ENCODE measurements at places on chromosomes 1 and 21. TPM values are rescaled to one million over a fixed set of nuclear protein-coding genes. Genes with fewer than 3 reads are reported as not detected.
A peak's percentile ranks its signal among the peaks of the same experiment; 100 is the strongest.

FCRL5 gene
- total RNA-seq = 0.14 TPM

- no peak for DNase-seq
Observed at GRCh38 chr21:29145852-29146453, 15.5 kb downstream of the MAP3K7CL start.

DNA sequence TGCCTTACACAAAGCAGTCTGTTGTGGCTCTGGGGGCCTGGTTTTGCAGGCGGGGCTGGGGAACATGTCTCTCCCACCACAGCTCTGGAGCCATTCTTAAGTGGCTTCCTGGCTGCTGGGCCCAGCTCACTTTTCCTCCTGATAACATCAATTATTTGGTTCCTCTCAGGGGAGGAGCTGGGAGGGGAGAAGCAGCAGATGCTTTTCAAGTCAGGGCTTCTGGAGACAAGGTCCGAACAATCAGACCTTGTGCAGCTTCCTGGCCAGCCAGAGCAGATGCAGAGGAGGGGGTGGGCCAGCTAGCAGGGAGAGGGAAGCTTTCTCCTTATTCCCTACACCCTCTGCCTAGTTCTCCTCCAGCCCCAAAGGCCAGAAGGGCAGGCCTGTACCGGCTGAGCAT, 3.7 kb upstream of the PAQR6 start:
- no peak for DNase-seq

DNA sequence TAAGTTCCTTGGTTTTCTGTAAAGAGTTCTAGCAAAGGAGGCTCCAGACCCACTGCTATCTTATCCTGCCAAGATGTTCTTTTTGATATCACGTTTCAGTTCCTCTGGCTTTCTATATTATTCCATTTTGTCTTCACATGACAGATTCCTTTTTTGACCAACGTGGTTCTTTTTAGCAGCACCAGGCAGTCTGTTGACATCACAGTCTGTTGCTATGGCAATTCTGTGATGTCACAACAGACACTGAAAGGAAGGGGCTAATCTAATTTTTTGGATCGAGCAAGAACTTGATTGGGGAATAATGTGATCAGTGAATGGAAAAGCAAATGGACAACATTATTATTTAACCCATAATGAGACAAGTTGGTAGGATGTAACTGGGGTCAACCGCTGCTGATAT, 64.5 kb upstream of the GOLT1A start:
- DNase-seq = no peak

GRCh38 chr1:40385437-40386358, 12.2 kb downstream of the SMAP2 start:
- no peak for DNase-seq

DNA sequence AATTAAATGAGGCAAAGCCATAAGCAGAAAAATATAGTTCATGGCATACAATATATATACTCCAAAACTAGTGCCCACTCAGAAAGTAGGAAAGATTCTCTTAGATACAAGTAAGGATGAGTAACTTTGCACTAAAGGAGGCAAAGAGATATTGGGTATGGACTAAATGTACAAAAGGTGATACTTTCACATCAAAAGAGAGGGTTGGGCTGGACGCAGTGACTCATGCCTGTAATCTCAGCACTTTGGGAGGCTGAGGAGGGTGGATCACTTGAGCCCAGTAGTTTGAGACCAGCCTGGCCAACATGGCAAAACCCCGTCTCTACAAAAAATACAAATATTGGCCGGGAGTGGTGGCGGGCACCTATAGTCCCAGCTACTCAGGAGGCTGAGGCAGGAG, 6.7 kb downstream of the KYAT3 start:
- no peak for DNase-seq

GRCh38 chr1:36594023-36594422, 111.3 kb upstream of the CSF3R start:
- DNase-seq = no peak

- no peak for DNase-seq
Observed at GRCh38 chr1:3770047-3770765, 2.3 kb upstream of the SMIM1 start.

- DNase-seq = no peak
Observed at GRCh38 chr1:1796466-1796865, 18.2 kb upstream of the NADK start.

GRCh38 chr1:175725684-175726083, 17.7 kb downstream of the TNR start:
- peak; percentile 29 for DNase-seq

GRCh38 chr1:24735509-24736375, 9.5 kb upstream of the CLIC4 start:
- no peak for DNase-seq

DNA sequence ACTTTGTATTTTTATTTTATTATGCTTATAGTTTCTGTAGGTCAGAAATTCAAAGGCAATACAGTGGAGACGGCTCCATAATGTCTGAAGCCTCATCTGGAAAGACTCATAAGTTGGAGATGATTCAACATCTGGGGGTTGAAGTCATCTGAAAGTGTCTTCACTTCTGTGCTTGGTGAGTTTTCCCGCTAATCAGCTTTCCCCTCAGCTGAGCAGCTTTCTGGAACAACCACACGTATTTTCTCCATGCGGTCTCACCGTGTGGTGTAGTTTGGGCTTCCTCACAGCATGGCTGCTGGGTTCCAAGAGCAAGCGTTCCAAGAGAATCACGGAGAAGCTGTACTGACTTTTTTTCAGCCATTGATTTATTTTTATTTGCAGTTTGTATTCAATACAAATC, 7.6 kb upstream of the DDI2 start:
- no peak for DNase-seq

DNA sequence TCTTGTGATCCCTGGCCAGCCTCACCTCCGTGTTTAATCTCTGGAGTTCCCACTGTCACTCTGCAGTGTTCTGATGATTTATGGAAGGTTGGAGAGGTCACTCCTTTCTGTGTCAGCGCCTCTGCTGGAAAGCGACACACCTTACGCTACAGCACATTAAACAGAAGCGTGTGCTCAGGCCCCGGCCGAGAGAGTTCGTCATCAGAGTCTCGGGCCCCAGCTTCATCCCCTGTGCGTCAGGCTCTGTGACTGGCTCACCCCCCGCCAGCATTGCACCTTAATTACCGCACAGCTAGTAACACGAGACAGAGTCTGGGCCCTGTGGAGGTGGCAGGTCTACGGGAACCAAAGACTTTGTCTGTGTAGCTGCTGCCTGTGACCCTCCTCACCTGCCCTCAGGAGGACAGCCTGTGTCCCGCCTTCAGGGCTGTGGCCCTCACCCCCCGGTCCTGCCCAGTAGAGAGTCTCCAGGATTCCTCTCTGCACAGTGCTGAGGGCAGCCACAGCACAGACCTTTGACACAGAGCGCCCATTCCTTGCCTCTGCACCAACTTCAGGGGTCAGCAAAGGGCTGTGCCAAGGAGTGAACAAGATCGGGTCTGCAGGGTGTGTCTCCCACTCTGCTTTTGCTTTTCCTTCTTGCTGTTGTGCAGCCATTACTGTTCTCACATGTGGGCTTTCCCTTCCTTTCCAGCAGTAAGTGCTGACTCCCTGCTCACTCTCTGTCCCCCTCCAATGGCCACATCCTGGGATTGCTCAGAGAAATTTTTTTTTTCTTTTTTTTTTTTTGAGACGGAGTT, 157.6 kb downstream of the PGBD5 start:
- no peak for DNase-seq

GRCh38 chr21:36034211-36034913, 26.0 kb downstream of the SETD4 start:
- DNase-seq = no peak

DNA sequence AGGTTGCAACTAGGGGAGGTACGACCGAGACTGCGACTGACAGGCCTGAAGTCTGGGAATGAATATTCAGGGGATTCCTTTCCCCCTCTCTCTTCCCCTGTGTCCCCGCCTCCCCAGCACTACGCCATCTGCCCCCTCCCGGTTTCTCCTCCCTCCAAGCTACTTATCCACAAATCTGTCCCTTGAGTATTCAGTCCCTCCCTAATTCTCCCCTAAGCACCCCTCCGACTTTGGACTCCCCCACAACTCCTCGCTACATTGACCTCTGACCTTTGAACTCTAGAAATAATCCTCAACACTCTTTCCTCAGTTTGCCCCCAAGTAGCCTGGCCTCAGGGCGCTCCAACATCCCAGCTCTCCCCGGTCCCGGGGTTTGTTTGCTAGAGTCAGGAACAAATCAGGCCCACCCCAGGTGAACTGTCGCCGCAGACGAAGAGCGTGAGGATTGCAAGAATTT, 393 bp downstream of the LYSMD1 start:
- DNase-seq = no peak

- no peak for DNase-seq
Observed at GRCh38 chr1:117167402-117167801, 43.3 kb downstream of the VTCN1 start.

DNA sequence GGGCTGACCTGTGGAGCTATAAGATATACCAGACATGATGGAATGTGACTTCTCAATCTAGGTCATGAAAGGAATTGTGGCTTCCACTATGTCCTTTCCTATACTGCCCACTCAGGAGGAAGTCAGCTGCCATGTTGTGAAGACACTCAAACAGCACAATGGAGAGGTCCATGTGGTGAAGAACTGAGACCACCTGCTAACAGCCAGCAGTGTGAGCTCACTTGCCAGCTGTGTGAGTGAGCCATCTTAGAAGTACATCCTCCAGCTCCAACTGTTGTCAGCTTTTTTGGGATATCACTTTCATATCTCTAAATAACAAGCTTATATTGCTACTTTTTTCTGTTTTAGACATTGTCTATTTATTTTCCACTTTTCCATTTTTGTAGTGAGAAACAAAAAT, 29.7 kb downstream of the OLFML3 start:
- DNase-seq = no peak

- no peak for DNase-seq
Observed at GRCh38 chr1:24317956-24318614, 1.1 kb upstream of the GRHL3 start.

GRCh38 chr21:37532868-37533780, 166.6 kb downstream of the DYRK1A start:
- DNase-seq = peak; percentile 16

DNA sequence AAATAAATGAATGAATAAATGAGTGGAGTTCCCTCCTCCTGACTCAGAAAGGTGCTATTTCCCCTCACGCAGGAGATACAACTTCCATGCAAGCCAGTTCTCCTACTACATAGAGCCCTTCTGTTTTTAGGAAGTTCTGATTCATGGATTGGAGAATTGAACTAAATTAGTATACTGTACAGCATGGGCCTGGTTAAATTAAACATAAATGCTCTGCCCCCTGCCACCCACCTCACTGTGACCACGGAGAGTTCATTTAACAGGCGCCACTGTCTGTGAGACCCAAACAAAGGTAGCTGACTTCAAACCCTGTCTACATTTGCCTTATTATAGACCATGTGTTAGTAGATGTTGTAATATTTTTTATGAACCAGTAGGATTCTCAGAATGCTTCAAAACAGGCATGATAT, 9.1 kb upstream of the IRF2BP2 start:
- no peak for DNase-seq

DNA sequence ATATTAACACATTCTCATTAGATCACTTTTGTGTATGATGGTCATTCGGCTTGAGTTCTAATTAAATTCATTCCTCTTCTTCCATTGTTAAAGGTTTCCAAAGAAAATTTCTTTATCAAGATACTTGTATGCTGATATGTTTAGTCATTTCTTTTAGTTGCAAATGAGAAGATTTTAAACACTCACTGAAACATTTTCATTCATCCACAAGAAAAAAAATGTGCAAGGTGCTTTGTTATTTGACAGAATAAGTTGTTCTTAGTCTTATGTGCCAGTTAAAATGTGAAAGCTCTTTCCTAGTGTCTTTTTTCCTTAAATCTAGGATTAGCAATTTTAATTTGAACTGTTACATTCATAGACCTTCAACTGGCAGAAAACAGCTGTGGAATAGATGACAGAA, 727.0 kb upstream of the NEGR1 start:
- no peak for DNase-seq

GRCh38 chr1:231037585-231038517, 2.2 kb downstream of the FAM89A start:
- no peak for DNase-seq

FAM72B gene
- total RNA-seq = 1.3 TPM

DNA sequence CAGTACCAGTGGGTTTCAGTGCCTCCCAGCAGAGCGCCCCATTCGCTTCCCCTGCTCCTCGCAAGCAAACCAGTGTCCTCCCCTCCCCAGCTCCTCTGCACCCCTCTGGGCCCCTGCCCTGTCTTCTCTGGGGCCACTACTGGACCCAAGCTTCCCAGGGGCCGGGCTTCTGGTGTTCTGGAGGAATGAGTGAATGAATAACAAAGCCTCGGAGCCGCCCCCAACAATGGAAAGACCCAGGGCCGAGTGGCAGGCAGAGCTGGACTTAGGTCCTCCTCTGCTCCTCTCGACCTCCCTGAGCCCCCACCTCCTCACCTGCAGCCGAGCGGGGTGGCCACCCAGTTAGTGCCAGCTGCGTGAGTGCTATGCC, 37.6 kb downstream of the MATN1 start:
- DNase-seq = no peak

GRCh38 chr1:117600325-117600943, 5.4 kb upstream of the TENT5C start:
- DNase-seq = no peak

LCE1E gene
- not detected for total RNA-seq
